ENCODE measurements at places on chromosomes 12 and 14.

DNA sequence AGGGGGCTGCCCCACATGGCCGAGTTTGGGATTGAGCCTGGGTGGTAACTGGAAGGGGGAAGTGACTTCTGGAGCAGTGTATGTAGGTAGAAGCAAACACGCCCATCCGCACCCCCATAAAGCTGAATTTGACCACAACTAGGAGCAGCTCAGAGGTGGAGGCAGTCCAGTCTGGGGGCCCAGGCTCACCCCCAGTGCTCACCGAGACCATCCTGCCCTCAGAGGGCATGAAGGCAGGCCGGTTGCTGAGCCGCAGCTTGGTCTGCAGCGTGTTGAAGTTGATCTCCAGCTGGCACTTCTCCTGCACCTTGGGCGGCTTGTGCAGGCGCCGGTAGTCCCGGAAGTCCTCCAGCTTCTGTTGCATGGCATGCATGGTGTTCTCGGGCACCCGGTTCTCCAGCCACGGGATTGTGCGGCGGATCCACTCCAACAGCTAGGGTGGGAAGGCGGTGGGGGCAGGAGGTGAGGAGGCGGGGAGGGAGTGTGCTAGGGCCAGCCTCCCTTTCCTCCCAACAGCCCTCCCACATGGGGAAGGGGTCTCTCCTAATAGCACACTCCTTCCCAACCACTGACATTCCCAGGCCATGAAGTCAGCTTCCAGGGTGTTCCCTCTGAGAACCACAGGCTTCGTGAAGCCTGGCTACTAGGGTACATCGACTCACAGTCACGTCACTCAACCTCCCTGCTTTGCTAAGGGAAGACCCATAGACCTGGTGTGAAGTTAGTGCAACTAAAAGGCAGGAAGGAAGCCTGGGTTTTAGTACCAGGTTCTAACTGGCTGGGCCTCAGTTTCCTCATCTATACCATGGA lies 87.0 kb downstream of the ACTN1 start:
- no peak for DNase-seq

DNA sequence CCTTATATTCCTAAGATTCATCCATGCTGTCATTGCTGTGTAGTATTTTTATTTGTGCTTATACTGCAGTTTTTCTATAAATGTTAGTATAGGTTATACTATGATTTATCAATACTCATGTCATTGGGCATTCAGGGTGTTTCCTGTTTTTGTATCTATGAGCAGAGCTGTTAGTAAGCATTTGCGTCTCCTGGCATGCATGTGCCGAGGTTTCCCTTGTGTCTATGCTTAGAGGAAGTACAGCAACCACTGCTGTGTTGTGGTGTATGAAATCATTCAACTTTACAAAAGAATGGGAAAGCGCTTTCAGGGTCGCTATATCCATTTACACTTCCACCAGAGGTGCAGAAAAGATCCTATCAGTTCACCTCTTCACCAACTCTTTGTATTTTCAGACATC lies 122.7 kb downstream of the RGS6 start:
- no peak for DNase-seq

- no peak for DNase-seq
Measured at GRCh38 chr12:52860102-52860823, 11.5 kb upstream of the KRT78 start.

- no peak for DNase-seq
Measured at GRCh38 chr14:104358528-104359300, 220.3 kb downstream of the KIF26A start.

DNA sequence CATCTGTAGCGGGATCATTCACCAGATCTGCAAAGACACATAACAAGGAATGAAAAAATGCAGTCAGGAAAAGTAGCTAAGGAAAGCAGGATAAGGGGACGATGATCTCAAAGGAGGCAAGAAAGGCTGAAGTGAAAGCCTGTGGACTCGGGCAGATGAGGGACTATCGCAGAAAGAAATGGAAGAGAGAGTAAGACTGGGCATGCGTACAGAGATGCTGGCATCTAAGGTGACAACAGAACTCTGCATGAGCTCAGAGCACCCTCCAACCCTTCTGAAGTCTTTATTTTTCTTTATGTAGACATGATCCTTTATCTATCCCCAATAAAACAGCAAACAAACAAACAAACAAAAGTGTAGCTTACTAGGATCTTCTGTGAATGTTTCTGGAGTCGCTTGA lies 7.2 kb downstream of the MFAP5 start:
- DNase-seq: no peak

- no peak for DNase-seq
Measured at GRCh38 chr14:92944976-92945375, 22.0 kb downstream of the CHGA start.

DNA sequence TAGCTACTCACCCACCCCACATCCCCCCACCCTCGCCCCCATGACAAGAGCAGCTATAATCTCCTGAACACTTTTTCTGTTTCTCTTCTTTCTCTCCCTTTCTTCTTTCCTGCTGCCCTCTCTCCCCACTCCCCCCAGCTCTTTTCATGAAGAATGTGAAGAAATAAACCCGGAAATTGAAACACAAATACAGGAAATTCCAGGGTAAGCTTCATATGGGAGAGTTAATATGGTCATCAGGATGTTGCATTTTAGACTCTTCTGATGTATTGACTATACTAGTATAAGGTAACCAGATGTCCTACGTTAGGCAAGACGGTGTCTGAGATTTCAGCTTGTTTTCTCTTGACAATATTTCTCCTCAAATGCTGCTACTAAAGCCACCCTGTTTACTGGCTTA lies 41.6 kb upstream of the LRIG3 start:
- DNase-seq: no peak

GRCh38 chr12:104985206-104985605 lies 910 bp upstream of the NOPCHAP1 start:
- no peak for DNase-seq

- DNase-seq: no peak
Measured at GRCh38 chr14:26841326-26841725, 243.5 kb upstream of the NOVA1 start.

GRCh38 chr14:34718750-34719304 lies 4.4 kb upstream of the CFL2 start:
- DNase-seq: no peak
